NCI-H226 (cell line): ENCODE measurements at places on chromosomes 2 and 18.

DNA sequence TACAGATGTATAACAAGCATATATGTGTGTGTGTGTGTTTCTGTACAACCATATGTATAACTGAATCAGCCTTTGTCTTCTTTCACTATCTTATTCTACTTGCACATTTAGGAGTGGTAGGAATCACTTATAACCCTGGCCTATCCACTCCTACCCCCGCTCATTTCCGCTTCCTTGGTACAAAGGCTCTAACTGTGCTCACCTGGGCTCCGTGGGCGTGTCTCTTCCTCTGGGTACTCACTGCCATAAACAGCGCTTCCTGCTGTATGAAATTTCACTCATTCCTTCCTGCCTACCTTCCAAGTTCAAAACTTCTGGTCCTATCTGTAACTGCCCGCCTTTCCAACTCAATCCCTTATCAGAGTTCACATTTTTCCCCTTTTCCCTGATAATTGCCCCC lies 815.5 kb downstream of the EPHA4 start:
- no peak for DNase-seq

- DNase-seq, result no peak
Measured at GRCh38 chr2:177724398-177725287, 332.1 kb downstream of the AGPS start.

DNA sequence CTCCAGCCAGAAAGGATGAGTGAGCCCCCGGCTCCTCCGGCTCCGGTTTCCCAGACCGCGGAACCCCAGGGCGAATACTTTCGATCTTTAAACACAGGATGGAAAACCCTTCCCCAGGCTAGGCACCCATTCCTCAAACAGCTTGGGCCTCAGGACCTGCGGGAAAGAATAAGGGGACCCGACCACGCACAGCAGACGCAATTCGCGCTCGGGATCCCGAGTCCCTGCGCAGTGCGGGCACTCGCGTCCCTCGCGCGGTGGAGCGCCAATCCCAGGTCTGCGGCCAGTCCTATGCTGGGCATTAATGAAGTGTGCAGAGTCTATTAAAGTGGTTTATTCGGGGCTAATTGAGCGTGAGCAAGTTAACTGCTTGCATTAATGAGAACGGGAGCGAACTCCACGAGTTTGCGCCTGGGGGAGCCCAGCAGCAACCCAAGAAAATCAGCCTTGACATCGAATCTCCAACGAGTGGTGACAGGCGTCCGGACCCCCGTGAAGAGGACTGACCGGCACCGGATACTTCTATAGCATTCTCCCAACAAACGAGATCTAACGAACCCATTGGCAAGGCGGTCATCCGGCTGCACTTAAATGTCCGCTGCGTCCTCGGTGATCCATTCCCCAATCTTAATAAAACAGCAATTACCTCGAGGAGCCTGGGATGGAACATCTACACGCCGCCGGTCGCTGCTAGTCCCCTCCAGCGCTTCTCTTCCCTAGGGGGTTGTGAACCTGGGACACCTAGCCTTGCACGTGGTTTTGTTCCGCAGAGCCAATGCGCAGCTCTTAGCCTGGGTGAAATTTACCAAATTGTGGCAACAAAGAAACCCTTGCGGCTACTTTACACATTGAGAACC lies 1.6 kb downstream of the OSR1 start:
- no peak for DNase-seq

- no peak for DNase-seq
Measured at GRCh38 chr2:46943881-46944798, 28.5 kb upstream of the MCFD2 start.

DNA sequence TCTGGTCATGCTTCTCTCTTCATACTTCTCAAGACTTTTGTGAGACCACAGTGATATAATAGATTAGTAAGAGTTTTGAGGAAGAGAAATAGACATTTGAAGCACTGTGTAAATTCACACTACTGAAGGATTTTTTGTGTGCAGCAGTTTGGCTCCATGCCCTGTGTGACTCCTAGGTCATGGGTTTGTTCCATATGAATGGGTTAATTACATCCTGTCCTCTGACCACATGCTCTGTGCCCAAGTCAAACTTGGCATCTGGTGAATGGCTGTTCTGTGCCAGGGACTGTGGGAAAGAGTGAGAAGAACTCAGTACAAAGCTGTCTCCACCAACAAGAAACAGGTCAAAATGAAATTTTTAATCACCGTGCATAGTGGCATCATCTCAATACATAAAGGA lies 304.0 kb downstream of the LNPK start:
- no peak for DNase-seq

DNA sequence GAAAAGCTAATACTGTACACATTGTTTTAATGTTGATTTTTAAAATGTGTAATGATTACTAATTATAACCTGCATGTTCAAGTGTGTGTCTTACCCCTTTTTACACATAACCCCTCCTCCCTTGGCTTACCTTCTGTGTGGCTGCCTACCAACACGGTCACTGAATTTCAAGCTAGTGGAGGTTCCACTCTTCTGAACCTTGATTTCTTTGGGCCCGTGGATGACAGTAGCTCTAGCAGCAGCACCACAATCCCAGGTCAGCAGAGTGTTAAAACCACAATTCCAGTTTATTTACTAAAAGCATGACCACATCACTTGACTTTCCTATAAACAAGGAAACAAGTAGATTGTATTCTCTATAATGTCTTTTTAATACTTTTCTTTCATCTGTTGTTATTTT lies 56.9 kb downstream of the AFTPH start:
- no peak for DNase-seq

- no peak for DNase-seq
Measured at GRCh38 chr2:42918671-42919318, 126.4 kb upstream of the HAAO start.

GRCh38 chr2:48855142-48855541 lies 99.6 kb upstream of the LHCGR start:
- DNase-seq, result no peak

- no peak for DNase-seq
Measured at GRCh38 chr2:1594373-1595171, 149.7 kb downstream of the PXDN start.

DNA sequence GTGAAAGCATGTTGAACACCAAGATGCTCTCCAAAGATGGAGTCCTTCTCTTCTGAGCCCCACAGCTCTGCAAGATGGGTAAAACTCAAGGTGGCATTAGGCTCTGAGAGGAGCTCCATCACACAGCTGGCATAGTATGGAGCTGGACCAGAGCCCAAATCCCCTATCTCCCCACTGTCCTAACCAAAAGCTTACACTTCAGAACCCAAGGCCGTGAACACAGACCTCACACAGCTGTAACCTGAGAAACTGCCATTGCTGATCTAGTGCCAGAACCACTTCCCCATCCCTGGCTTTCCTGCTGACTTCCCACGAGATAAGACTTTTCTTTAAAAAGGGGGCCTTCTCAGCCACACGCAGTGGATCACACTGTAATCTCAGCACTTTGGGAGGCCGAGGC lies 25.0 kb downstream of the TTC32 start:
- no peak for DNase-seq

DNA sequence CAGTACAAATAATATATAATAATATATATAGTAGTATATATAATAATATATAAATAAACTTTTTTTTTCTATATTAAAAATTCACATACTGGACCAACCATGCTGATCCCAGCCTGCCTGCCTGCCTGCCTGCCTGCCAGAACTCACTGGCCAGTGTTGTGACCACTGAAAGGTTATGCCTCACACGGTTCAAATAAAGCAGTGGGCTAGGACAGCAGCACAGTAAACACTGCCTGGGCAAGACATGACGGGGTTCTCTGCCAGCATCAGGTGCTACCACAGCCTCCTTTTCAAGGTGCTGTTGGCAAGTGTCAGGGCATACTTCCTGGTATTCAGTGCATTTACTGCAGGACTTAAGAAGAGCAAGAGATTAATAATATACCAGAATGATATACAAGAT lies 67.6 kb downstream of the TRAPPC8 start:
- DNase-seq, result no peak

DNA sequence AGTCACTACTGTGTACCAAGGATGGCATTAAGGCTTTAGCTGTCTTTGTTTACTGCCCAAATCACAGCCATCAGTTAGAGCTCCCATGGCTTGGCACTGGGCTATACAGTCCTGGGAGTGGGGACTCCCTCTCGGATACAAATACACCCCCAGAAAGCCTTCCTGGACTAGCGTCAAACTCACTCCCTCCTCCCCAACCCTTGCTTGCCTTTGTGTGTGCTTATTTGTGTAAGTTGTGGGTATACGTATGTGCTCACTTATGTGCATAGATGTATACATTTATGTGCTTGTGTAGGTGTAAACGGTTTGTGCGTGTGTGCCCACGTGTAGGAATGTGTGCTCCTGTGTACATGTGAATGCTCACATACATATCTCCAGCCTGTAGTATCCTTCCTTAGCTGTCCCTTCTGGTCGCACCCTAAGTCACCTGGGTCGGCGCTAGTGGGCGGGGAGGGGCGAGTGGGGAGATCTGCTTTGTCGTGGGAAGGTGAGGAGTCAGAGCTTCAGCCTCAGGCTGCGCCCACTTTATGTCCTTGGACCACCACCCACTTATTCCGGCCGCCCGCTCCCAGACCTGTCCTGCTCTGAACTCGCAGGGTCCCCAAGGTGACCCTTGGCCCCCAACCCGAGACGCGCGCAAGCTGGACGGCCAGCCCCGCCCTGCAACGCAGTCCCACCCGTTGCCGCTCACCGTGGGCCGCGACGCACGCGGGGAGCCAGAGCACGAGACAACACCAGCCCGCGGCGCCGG lies 461 bp downstream of the PRADC1 start:
- no peak for DNase-seq

GRCh38 chr18:13608791-13609532 lies 117.4 kb downstream of the FAM210A start:
- DNase-seq, result no peak

DNA sequence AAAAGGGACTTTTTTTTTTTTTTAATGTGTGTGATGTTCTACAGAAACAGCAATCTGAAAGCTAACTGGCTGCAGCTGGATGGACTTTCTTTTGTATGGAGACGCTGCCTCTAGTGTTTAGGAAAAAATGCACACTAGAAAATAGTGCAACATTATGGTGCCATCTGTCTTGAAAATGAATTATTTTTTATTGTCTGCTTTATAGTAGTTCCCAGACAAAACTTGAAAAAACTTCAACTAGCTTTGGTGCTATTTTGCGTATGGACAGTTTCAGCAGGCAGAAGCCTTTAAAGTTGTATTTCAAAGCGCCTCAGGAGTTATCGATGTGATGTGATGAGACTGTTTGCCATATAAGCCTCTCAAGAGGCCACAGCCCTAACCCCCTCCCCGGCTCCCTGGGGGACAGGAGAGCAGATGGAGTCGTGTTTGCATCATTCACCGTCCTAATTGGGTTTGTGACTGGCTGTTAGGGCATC lies 86.9 kb downstream of the LTBP1 start:
- DNase-seq, result peak; percentile 21

DNA sequence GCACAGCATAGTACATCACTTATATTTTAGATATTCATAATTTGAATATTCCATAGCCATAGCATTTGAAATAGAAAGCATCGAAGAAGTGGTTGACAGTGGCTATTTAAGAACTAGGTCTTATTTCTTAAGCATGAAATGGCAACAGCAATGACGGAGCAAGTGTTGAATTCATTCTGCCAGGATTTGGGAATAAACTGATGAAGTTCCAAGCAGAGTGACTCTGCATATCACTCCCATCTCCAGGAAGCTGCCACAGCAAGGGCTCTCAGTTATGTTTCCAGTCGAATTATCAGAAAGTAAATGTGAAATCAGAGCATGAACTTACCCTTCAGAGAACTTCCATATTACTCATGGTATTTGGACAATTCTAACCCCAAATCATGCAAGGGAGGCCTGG lies 208.1 kb downstream of the IKZF2 start:
- no peak for DNase-seq

DNA sequence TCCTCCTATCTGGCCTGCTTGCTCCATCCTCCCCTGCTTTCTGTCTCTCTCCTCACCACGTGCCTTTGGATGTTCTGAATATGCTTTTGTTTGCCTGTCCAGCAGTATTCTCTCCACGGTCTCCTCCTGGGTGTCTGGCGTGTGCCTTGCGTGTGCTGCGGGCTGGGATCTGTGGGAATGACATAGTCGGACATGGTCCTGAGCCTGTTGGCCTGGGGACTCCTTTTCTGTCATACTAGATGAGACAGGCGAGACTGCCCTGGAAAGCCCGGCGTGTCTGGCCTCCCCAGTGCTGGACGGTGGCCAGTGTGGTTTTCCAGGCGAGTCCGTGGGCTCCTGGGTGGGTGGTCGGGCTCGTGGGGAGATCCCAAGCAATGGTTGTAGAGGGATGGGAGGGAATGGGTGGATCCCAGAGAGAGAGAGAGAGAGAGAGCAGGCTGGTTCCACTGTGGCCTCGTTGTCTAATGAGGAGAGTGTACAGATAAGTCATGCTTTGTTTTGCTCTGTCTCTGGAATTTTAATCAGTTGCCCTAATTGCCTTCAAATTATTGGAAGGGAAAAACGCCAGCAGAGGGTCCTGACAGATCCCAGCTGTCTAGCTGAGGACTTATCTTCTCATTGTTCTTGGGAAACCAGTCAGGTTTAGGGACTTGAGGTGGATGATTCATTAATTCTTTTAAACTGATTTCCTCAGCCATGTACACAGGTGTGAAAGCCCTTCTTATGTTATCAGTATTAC lies 58.3 kb downstream of the HPCAL1 start:
- DNase-seq, result no peak

DNA sequence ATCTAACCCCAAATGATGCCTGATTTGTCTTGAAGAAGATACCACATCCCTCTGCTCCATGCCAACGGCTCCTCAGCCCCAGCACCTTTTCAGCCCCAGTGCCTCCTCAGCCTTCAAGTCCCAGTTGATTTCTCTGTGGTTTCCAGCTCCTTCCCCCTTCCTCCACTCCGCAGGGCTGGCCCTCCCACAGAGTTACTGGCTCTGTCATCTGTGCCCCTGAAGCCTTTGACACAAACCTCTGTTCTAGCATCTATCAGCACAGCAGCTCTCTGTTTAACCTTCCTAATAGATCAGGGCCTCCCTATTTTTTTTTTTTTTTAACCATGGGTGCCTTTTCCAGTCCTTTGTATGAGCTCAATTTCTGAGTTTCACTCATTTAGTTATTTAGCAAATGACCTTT lies 201.3 kb upstream of the CXCR4 start:
- DNase-seq, result no peak

DNA sequence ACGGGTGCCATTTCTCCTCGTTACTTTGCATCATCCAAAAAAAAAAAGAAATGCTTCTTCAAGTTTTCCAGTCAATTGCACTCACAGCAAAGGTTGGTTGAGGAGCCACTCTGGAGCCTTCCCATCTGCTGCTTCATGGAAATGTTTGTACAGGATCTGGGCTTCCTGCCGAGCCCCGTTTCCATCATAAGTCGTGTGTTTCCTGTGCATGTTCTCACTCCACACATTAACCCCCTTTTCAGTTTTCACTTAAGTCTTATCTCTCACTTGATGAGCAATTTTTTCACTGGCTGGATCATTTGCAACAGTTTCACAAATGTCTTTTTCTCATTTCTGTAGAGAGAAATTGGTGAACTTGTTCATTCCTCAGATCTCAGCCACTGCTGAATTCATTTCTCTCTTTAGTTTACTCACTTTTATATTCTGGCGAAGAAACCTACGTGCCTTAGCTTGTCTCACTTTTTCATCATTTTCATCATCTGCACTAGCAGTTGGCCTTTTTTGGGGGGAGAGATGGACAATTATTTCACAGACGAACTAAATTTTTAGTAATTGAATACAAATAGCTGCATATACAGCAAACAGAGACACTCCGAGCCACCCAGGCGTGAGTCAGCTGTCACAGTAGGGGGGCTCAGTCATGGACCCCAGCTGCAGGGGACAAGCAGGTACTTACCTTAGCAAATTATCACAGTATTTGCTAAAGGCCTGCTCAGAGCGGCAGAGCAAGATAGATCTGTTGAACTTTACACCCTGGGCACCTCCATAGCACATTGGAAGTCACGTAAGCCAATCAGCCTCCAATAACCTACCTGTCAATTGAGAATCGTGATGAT lies 750.8 kb upstream of the ID2 start:
- no peak for DNase-seq
